DMS153 (cell line): ENCODE measurements at places on chromosomes 11 and 22.

GRCh38 chr22:17953147-17953546 lies 71.2 kb downstream of the MICAL3 start:
- no peak for DNase-seq

- no peak for DNase-seq
Measured at GRCh38 chr11:76347466-76347865, 33.5 kb downstream of the THAP12 start.

DNA sequence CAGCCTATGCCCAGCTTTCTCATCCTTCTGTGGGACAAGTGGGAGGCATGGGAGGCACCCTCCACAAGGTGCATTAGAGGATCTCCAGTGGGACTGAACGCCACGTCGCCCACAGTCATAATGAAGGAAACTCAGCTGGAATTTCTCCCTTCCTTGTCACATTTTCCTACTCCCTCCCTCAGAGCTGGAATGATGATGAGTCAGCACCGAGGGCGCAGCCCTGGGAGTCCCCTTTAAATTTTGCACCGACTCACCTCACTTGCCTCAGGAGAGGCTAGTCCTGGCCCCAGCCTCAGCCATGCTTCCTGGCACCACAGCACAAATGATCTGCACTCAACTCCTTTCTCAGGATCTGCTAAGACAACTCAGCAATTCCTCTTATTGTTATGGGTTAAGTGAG lies 34.3 kb downstream of the DBX1 start:
- no peak for DNase-seq

DNA sequence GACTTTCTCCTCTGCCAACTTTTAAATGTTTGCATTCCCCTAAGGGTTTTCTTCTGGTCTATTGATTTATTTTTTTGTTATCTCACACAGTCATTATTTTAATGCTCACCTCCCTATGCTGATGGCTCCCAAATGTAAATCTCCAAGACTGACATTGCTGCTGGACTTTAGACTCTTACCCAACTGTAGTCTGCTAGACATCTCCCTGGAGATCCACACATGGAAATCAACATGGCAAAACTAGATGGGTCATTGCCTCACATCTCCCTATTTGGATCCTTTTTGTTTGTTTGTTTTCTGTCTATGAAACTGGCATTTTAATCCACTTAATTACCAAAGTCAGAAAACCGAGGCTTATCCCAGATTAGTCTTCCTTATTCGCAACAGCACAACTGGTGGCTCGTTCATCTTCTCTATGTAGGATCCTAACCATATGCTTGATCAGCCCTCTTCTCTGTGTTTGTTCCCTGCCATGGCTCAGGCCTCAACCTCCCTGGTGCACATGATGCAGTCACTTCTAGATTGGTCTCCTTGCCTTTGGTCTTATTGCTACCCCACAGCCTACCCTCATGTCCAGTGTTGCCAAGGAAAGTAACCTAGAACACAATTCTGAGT lies 37.3 kb downstream of the SC5D start:
- DNase-seq, result no peak

DNA sequence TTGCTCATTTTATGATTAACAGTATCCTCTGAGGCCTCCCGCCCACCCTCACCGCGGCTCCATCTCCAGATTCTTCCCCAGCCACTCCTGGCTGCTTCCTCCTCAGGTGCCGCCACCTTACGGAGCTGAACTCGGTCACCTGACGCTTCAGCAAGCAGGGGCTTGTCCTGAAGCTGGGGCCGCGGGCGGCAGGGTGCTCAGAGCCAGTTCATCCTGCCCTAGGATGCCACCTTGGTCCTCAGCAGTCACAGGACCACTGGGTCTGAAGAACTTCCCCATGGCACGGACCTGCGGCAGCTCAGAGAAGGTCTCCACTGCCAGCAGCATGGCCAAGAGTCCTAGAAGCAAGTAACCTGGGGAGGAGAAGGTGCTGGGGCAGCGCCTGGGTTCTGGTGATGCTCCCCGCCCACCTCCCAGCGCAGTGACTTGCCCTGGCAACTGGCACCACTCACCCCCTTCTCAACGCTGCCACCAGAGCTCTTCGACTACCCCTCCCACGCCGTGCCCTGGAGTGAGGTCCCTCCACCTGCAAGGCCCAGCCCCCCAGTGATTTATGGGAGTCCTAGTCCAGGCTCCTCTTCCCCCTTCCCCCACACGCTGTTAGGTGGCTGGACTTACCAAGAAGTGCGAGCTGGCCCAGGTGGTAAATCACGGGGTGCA lies 2.6 kb downstream of the KCNK7 start:
- no peak for DNase-seq

DNA sequence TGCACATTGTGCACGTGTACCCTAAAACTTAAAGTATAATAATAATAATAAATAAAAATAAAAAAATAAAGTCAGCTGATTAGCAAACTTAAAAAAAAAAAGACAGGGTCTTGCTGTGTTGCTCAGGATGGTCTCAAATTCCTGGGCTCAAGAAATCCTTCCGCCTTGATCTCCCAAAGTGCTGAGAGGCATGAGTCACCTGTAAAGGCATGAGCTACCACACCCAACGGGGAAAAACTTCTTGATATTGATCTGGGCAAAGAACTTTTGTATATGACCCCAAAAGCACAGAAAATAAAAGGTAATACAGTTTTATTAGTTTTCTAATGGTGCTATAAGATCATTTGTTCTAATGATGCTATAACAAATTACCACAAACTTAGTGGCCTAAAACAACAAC lies 46.1 kb downstream of the ENTHD1 start:
- no peak for DNase-seq

DNA sequence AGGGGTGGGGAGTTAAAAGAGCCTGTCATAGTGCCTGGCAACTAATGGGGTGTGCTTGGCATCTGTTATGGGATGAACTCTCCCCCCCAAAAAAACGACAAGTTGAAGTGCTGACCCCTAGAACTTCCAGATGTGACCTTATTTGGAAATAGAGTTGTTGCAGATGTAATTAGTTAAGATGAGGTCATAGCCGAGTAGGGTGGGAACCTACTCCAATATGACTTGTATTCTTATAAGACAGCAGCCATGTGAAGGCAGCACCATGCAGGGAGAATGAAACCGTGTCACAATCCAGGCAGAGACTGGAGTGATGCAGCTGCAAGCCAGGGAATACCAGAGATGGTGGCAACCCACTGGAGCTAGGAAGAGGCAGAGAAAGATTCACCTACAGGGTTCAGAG lies 394.5 kb downstream of the TENM4 start:
- DNase-seq, result no peak

DNA sequence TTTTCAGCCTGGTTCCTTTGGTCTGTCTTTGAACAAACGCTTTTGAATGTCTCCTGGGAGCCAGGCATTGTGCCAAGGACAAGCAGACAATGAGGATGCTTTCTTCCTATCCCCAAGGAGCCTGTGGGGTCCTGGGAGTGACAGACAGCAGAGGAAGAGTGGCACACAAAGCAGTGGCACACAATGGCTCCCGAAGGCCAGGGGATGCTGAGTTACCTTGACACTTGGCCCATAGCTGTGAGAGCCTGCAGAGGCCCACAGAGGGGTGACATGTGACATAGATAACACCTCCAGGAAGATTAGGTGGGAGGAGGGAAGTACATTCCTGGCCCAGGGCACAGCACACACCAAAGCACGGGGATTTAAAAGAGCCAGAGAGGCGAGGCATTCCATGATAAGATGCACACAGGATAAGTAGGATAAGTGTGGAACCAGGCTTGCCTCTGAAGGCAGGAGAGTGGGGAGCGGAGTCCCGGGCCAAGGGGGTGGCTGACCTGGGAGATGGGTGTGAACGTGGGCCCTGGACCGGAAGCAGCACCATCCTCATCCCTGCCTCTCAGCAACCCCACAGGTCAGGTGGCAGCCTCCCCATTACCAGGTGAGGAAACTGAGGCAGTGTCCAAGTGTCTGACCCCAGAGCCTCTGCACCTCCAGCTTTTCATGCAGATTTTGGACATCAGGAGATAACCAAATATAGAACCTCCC lies 6.3 kb downstream of the UPB1 start:
- no peak for DNase-seq
